ENCODE measurements at places on chromosomes 1 and 21.

DNA sequence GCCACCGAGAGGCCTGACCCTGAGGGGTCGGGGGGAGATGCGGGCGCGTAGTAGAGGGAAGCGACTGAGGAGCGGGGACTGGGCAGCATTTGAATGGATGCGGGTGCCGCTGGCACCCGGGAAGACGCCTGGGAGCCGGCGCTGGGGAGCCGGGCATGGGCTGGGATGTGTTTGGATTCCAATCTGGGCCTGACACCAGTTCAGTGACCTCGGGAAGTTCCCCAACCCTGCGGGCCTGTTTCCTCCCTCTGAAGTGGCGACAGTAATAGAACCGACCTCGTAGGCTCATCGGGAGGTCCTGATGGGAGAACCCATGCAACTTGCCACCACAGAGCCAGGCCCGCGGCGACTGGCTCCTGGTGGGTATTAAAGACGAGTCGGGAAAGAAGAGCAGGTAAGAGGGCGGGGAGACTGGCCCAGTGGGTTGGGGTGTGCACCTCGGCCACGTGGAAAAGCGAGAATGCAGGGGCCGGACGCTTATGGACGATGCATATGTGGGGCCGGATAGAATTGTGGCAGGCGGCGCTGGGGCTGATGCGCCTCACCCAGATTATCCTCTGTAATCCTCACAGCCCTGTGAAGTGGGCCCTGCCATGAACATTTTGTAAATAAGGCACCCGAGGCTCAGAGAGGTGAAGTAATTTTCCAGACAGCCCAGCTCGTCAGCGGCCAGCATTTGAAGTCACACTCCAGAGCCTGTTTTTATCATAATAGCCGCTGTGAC lies 105.8 kb downstream of the SLC16A1 start:
- no peak for DNase-seq

GRCh38 chr1:46218443-46218842 lies 15.3 kb downstream of the LURAP1 start:
- no peak for DNase-seq

- no peak for DNase-seq
These were observed 127.6 kb downstream of the C1orf21 start for GRCh38 chr1:184514447-184514846.

DNA sequence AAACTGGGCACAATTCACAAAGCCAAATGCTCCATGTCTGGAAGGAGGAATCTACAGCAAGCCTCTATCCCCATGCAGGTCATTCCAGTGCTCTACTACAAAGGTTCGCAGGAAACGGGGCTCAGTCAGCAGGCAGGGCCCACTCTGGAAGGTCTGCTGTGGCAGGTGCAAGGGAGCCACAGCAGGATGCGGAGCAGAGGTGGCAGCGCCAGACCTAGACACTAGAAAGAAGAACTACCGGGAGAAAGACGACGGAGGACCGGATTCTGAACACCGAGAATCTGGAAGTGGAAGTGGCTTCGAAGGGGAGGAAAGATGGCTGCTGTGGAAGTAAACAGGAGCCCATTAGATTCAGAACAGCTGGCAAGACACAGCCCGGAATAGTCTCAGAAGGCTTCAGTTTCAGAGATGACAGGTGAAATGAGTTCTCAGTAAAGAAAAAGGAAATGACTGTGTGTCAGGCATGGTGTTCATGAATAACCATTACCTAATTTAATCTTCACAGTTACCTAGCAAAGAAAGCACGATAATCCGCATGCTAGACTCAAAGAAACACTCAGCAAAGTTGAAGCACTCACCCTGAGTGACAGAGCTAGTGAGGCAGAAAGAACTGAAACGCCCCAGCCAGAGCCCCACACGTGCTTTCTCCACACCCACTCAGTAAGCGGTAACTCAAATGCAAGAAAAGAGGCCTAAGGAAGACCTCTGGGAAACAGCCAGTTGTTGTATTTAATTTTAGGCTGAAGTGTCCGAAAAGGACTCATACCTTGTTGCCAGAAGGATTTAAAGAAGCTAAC lies 21.4 kb downstream of the SETD4 start:
- DNase-seq = no peak

DNA sequence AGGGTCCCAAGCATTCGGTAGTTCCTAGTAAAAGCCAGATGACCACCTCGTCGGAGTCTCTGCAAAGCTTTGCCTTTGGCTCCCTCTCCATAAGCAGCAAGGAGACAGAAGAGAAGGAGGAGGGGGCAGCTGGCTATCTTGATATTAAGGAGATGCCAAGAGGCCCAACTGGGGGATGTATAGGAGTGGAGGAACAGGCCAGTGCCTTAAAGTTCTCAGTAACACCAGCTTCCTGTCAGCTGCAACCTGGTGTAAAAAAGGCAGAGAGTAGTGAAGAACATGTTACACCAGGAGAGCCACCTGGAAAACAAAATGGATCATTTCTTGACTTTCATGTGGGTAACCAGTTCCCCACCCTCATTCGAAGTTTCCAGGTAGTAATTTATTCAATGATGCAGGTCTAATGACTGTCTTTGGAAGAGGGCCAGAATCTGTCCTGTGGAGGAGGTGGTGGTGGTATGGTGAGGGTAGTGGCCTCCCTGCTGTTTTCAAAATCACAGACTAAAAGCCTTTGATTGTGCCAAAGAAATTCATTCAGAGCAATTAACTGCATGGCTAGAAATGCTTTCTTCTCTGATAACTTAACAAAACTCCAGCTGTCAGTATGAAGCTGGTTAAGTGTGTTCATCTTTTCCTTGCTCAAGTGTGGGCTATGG lies 27.3 kb downstream of the TMEM200B start:
- no peak for DNase-seq

DNA sequence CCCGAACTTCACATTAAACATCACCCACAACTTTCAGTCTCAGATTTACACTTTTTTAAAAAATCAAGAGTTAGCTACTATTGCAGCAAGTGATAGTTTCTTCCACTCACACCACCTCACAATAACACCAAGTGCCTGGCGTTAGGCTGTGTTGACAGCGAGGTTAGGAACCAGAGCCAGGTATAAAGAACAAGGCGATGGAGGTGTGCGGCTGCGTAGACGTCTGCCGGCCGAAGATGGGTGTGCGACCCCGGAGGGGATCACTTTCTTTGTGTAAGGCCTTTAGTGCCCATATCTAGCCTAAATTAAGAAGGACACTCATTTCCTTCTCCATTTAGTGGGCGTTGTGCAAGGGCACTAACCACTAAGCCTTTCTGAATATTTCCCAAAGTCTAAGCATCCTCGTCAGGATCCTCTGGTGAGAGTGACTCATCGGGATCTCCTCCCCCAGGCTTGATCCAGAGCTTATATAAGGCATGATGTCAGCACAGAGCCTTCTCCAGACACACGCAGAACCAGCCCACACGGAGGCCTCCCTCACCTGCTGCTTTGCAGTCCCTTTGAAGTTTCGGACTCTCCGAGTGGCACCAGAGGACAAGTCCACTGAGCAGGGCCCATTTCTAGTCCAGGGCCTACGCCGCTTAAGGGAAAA lies 11.8 kb downstream of the NHLH2 start:
- DNase-seq = peak; percentile 90

DNA sequence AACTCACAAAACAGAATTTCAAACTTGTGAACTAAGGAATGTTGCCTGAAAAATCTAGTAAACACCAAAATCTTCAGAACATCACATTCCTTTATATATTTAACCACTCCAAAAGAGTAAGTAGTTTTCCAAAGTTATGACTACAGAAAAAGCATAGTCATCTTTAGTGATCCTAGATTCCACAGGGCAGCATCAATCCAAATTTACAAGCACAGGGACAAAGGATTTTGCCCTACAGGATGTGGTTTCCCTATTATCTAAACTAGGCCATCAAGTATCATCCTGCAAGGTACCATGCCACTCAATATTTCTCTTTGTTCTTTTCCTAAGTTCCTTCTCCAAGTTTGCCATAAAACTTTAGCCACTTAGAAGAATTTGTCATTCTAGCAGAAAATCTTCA lies 33.0 kb downstream of the COP1 start:
- no peak for DNase-seq

DNA sequence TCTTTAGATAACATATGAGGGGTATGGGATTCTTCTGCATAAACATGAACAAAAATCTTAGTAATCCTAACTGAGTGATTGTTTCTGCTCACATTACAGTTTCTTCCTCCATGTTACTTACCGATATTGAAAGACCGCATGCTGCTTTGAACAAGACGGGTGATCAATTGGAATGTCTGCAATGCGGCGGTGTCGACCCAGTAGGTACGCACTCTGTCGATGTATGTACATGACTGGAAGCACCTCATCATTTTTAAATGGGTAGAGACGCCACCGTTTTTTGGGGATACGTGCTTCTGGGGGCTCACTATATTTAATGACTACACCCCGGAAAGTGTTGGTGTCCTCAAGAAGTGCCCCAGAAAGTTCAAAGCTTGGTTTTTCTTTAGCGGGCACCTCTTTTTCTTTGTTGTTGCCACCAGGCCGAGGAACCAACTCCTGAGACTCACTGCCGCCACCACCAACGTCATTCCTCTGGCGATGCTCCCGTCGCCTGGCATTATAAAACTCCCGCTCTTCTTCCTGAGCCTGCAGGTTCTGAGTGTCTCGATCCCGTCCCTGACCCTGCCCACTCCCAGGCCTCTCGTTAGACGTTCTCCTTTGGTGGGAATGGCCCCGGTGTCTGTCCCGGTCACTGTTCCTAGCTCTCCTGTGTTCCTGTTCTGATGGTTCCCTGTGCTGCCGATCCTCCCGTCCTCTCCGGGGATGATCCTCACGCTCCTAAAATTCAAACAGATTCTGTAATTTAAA lies 13.9 kb downstream of the SNIP1 start:
- DNase-seq = no peak

DNA sequence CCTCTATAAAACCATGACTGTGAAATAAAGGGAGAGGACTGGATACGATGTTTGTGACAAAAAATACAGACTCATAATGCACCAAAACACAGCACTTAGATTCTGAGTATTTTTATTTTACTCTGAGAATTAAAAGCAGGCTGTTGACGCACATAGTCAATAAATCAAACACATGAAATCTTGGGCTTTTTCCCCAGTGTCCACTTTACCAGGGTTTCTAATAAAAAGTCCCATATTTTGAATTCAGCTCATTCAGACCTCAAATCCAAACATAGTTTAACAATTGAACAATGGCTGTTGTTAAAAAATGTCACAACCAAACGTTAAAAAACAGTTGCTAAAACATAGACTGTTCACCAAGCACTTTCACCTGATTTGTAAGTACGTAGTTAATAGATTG lies 553.4 kb downstream of the LTN1 start:
- no peak for DNase-seq

DNA sequence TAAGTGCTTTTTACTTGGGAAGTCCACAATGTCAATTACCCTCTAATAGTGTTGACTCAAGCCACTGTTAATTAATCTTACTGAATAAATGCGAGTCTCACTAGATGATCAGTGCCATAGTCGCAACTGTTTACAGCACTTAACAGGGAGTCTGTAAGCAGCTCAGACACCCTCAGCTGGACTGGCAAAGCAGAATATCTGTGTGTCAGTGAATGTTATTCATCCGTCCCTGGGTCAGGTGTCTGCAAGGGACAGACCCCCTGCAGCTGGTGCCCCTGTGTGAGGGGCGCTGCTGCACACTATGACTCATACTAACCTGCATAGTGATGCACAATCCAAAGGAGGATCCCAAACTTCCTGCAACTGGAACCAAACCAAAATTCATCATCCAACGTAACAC lies 306.5 kb downstream of the HHIPL2 start:
- DNase-seq = no peak

All from inflammatory macrophage treated with lipopolysaccharide for 1 hour (primary cell).